ENCODE measurements at places on chromosomes 2 and 18.

DNA sequence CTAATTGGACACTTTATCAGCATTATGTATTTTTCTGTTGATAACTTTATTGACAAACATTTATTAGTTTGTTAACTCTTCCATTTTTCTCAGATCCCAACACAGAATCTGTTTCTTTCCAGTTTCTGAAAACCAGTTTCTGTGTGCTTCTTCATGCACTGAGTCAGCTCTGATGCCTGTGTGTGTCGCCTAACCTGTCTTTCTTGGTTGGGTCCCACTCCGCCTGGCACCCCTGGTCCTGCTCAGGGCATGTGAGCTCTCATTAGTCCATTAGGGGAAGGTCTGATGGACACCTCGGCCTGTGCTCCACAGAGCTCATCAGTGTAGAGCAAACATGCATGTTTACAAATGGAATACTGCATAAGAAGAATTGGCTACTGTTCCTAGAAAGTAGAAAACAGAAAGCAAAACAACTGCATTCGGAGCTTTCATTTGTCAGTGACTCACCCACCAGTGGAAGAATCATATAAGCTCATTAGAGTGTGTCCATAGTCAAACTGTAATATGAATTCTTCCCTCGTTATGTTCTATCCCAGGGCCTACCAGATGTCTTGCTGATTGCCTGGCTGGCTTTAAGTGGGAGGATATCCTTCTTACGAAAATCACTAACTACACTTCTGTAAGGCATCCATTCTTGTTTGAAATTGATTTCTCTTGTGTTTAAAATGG, 137.7 kb downstream of the SNTG2 start:
- DNase-seq, result no peak

- no peak for DNase-seq
Observed at GRCh38 chr2:29317801-29318485, 202.7 kb downstream of the CLIP4 start.

DNA sequence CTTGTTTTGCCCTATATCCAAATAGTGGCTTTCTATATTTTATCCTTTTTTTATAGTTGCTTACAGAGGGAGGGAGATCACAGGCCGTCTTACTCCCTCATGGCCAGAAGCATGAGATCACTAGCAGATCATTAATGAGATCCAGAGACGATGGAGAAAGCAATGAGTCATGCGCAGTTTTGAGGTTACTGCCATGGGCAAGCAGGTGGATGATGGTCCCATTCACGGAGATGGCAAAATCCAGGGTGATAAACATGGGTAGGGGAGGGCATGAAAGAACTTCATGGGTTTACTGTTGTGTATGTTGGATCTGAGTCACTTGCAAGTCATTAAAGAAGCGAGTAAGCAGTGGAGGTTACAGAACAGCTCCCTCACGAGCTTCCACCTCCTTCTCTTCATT, 60.4 kb downstream of the C18orf63 start:
- DNase-seq, result peak; percentile 10

- DNase-seq, result no peak
Observed at GRCh38 chr18:45660746-45661145, 45.5 kb downstream of the SLC14A2 start.
